Stimulated activated CD8-positive, alpha-beta memory T cell treated with anti-CD3 and anti-CD28 coated beads, Interleukin-7, amount 100 ng/mL, for 24 hours (primary cell): ENCODE measurements at places on chromosomes 6 and 20.

GRCh38 chr6:56172144-56172543 lies 75.2 kb downstream of the COL21A1 start:
- no peak for DNase-seq

GRCh38 chr20:40339661-40340449 lies 349.2 kb downstream of the MAFB start:
- no peak for DNase-seq

DNA sequence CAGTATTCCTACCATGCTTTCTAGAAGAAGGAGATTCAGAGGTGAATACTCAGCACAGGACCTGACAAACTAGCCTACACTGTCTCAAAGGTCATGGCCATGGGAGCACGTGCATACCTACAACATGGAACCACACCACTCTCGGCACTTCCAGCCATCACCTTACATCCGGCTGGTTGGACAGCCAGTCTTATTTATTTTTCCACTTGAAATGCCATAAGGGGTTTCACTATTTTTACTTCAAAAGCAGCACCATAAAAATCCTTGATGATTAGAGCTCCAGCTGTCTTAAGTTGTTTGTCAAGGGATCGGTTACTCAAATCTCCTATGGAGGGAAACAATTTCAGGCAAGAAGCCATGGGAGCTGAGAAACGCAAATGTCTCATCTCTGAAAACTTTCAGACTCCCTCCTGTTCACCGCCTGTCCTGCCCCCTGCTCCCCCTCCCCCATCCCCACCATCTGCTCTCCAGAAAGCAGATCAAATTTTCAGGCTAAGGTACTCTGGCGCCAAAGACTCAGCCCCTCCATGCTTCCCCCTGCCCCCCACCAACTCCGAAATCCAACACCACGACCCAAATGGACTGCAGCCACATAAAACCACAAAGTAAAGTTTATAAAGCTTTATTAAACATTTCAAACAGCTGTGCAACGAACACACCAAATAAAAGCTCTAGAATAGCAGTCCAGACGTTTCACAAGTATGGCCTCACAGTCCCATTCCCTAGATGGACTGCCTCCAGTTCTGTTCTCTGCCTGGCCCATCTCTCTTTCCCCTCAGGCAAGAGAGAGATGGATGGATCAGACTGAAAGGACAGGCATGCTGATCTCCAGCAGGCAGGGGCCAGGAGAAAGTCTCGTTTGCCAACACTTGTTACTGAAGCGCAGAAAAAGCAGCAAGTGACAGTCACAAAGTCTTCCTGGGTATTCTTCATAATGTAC lies 4.0 kb upstream of the NNAT start:
- DNase-seq = no peak

GRCh38 chr20:24745617-24746350 lies 203.3 kb upstream of the CST7 start:
- no peak for DNase-seq

- no peak for DNase-seq
Measured at GRCh38 chr20:50538276-50538675, 28.1 kb downstream of the PTPN1 start.
